ENCODE measurements at places on chromosomes 12 and 14.
A peak's percentile ranks its signal among the peaks of the same experiment; 100 is the strongest.

GRCh38 chr14:38419579-38419978 is 163.7 kb upstream of the CLEC14A start:
- no peak for DNase-seq

- no peak for DNase-seq
Observed at GRCh38 chr14:104315169-104315568, 176.8 kb downstream of the KIF26A start.

GRCh38 chr12:66014818-66015217 is 115.7 kb downstream of the LLPH start:
- DNase-seq, result peak; percentile 51

DNA sequence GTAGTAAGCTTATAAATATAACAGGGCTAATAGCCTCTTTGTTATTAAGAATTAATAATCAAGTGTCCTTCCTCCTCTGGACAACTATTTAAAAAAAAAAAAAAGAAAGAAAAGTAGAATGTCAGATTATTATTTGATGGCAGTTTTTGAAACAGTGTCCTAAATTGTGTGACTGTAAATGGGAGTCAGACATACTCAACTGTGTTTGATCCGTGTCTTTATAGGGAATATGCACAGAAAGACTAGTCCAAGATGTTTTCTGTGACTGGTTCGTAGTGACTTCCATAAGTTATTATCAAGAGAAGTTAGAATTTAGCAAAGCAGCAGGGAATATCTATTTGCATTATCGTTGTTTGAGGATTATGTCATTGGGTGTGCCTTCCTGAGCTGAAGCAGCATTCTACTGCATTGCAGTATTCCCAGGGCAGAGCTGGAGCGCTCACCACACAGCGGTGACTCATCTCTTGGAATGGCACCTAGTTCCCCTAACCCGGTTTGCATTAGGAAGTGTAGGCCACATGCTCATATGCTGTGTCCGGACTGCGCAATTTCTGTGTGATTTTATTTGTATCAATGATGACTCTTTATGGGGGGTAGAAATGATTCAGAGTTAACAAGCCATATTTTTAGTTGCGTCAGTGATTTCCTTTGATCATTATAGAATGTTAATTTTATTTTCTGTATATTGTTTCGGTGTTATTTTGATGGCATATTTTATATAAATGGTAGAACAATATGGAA is 7.9 kb downstream of the DYNC1H1 start:
- peak; percentile 91 for DNase-seq

DNA sequence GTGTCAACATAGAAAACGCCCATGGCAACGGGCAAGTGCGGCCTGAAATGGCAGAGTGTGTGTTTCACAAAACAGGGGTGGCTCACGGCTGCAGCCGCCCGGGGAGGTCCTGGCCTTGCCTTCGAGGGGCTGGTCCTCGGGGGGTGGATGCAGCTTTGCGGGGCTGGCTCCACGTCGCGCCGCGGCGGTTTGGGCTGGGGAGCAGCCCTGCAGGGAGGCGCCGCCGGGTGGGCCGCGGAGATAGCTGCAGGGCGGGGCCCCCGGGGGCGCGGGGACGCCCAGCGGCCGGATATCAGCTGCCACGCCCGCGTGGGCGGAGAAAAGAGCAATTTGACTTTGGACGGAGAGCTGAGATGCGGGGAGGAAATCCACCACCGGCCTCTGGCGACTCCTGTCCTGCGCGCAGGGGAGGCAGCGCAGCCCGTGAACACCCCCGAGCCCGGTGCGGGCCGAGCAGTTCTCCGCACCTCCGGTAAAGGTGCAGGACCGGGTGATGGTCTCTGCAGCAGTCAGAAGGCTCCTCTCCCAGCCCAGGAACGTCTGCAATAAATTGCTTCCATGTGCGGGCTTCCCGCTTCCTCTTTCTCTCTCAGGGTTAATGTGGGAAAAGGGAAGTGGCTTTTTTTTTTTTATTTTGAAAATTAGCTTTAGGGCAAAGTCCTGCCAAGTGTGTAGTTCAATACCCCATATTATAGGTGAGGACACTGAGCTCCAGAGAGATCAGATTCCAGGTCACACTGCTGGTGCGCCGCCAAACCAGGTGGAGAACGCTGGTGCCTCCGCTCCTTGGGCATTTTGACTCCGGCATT is 110.5 kb downstream of the ARF6 start:
- peak; percentile 87 for DNase-seq
